ENCODE measurements at places on chromosomes 7 and 10.

DNA sequence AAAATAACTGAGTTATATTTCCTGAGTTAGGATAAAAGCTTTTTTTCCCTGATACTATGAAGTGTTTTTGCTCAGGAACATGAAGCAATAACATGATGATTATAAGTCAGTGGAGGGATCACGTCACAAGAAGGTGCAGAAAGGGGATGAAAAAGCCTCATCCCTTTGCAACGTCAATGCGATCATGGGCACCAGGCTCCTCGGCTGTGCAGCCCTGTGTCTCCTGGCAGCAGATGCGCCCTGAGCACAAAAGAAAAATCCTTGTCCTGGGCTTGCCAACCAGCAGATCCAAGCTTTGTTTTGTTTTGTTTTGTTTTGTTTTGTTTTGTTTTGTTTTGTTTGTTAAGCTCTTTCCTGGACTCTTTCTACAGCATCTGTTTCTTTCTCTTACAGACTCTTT, 103.5 kb upstream of the PRSS1 start:
- no peak for DNase-seq

GRCh38 chr10:75492173-75492925, 60.9 kb downstream of the LRMDA start:
- DNase-seq = no peak

DNA sequence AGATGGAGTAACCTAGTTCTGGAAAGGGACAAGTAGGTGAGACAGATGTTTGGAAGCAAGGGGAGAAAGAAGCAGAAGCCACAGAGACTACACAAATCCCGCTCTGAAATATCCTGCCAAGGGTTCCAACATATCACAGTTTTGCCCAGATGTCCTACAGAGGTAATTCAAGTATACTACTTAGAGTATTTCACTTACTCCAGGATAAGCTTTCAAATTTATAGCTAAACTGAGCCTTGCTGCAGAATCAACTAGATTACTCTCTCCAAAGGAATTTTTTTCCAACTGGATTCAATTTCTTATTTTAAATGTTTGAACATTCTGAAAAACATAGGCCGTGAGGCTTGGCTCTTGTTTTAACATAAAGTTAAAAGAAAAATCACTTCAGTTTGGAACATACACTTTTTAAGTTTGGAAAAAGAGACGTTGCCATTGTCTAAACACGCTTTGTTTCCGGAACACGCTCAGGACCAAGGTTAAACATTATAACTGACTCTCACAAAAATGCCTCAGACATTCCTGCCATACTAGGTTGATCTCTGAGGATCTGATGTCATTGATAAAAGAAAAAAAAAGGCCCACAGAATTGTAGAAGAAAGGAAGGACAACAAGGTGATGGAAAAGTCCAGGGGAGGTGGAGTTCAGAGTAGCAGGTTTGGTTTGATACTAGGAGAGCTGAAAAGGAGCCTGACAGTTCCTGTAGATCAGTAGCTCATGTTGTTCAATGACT, 74.8 kb downstream of the FAM185A start:
- no peak for DNase-seq

DNA sequence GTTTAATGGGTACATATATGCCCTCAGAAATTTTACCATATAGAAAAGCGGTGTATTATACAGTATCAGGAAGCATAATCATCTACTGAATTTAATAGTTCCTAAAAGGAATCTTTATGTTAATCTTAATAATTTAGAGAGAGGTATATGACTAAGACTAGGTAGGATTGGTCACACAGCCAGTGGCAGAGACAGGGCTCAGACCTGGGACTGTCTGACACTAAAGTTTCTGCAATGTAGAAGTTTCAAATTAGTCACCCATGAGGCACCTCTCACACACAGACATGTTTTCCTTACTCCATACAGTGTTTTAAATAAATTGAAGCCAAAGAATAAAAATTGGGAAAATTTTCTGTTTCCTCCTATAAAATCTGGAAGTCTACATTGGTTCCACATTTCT, 72.8 kb upstream of the ADRA2A start:
- no peak for DNase-seq

- DNase-seq = no peak
These were observed 253.1 kb downstream of the GRID1 start for GRCh38 chr10:86113501-86113900.

DNA sequence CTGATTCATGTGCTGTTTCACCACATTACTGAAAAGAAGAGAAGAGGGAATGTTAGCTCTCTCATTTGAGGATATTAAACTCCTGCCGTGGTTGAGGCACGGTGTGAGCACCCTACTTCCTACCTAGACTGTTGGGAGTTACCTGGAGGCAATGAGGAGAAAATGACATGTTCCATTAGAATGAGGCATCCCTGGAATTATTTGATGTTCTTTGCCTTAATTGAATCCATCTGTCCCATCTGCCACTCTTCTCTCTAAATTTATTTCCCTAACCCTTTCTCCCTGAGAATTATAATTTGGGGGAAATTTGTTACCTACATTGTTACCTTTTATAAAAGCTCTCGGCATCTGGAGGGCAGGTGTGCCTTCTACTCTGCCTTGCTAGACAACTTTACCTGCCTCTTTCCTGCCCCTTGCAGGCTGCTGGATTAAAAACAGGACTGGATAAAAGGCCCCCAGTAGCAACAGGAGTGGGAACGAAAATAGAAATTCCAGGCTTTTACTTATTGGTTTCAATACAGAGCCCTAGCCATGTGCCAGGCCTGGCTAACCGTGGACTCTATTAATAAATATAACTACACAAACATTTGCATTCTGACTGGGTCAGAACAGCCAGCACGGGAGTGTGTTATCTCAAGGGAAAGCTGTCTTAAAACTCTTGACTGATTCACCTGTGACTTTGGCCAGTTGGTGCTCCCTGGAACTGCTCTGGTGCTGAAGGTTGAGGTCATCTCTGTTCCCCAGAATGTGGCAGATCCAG, 4.4 kb upstream of the ATXN7L1 start:
- DNase-seq = no peak

- peak; percentile 33 for DNase-seq
These were observed 190.9 kb downstream of the REEP3 start for GRCh38 chr10:63711867-63712716.

DNA sequence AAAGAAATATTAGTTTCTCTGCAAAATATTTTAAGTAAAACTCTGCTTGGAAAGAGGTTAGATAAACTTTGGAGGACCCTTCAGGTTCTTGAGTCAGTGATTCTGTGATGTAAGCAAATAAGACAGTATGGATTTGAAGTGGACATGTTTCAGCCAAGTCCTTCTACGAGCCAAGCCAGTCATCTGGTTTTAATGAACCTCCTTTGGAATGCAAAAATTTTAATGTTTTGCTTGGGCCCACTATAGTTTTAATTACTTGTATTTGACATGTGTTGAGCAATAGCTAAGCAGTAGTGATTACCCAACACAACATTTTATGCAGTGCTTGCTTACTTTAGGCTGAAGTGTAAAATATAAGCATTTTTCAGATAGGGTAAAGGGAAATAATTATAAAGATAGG, 296.3 kb upstream of the SEMA3D start:
- DNase-seq = no peak

DNA sequence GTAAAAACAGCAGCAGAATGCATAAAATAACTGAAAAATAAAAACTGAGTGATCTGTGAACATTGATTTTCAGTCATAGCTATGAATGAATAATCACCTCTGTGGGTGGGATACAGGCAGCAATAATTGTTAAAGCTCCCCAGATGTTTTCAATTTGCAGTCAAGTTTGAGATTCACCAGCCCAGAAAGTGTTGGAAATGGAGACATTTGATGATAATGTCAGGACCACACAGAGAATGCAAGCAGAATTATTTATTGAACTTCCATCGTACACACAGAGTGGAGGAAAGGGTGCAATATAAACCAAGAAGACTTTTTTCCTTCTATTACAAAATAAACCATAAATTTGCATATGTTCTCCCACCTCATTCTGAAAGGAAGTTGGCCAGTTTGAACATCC, 601.7 kb downstream of the ANKRD7 start:
- no peak for DNase-seq

DNA sequence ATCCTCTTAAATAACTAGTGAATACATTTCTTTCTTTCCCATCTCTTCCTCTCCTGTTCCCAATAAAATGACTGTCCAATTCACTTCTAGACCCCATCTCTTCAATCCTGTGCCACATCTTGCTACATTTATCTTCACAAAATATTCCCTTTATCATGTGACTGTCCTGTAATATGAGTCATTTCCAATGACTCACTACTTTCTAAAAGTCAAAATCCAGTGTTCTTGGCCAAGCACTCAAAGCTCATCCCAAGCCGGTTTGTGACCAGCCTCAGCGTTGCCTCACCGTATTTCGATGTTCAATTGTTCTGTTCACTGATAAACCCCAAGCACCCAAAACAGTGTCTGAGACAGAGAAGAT, 104.7 kb downstream of the PARD3 start:
- no peak for DNase-seq

DNA sequence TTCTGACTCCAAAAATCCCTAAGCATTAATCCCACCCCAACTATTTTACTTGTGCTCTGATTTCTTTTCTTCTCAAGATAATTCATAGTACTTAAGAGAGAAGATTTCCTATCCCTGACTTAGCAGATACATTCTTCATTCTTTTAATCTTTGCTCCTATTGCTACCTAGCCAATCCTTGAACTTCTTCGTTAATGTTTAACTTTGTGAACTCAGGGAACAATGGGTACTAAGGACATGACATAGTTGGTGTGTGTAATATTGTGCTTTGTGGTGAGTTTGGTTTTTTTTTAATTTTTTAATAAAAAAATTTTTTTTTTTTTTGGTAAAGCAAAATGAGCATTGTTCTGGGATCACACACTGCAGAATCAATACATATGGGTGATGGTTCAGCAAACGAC, 166.2 kb downstream of the CHCHD3 start:
- no peak for DNase-seq

DNA sequence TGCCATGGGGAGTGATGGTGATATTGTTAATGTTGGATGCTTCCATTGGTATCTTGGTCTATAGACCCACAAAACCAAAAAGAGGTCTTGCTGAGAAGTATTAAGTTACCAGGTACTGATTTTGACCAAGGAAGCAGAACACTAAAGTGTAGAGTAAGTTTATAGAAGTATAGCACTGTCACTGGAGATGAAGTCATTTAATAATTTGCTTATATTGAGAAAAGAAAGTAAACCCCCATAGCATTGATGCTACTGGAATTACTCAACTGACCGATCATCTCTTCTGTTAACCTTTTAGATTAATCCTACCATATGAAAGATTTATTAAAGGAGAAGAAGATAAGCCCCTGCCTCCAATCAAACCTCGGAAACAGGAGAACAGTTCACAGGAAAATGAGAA, 183.2 kb downstream of the RTKN2 start:
- DNase-seq = no peak

- no peak for DNase-seq
These were observed 81.5 kb downstream of the CDH23 start for GRCh38 chr10:71478173-71478572.

GRCh38 chr10:114624951-114625780, 32.9 kb downstream of the ABLIM1 start:
- DNase-seq = no peak

- peak; percentile 2 for DNase-seq
These were observed 1098.5 kb upstream of the LRRTM3 start for GRCh38 chr10:65827359-65827758.

DNA sequence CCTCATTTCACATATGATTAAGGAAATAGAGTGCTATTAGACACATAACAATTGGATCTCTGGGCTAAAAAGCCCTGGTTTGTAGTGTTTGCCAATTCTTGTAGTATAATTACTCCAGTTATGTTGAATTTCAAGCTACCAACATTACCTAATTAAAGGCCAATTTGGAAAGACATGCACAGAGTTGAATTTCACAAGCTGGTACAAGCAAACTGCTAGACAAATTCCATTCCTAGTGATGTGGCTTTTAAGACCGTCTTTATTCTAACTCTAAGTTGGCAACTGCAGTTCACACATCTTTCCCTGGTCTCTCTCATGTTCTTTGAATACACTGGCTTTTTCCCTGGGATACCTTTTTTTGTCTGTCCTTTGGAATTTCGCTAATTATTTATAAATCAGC, 384.1 kb upstream of the CNTNAP2 start:
- no peak for DNase-seq

- peak; percentile 72 for DNase-seq
These were observed 85.4 kb upstream of the PDGFA start for GRCh38 chr7:604884-605531.

- no peak for DNase-seq
These were observed 31.5 kb downstream of the PHF14 start for GRCh38 chr7:11005202-11005601.

DNA sequence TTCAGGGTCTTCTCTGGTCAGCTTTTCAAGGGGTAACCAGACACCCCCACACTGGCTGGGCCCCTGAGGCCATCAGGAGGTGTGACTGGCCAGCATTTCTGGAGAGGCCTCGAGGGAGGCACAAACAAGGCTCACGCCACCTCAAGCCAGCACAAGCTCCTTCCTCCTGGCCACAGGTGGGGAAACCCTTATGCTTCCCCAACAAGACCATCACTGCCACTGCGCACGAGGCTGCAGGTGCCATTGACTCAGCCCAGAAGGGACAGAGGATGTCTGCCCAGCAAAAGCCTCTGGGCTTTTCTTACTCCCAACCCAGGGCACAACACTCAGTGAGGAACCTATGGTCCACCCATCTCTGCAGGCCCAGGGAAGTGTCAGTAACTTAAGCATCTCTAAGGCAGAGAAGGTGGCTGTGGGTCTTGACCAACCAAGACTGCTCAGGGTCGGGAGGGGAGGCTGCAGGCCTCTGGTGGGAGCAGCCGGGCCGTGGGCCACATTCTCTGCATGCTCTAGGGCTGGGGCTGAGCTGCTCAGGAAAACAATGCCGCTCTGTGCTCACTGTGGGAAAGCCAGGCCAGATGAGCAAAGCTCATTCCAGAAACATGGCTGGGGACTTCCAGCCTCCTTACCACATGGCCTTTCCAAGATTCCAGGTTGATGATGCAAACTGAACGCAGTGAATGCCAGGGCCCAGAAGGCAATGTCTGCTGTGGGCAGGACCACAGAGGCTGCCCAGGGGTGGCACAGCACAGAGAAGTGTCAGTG, 24.2 kb upstream of the RASSF4 start:
- DNase-seq = peak; percentile 79

DNA sequence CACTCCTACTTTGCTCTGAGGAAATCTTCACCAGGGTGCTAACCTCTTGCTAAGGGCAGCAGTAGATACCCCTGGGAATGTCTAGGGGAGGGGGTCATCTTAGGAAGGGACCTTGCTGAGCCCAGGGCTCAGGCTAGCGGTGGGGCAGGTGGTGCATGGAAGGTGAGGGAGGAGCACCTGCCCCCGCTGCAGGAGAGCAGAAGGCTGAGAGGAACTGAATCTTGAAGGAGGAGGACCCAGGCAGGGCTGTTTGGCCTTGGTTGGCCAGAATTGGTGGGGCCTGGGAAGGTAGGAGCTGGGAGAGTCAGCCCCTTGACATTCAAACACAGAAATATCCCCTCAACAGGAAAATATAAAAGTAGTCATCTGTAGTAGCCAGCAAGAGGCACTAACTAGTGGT, 7.0 kb downstream of the CALHM3 start:
- no peak for DNase-seq

DNA sequence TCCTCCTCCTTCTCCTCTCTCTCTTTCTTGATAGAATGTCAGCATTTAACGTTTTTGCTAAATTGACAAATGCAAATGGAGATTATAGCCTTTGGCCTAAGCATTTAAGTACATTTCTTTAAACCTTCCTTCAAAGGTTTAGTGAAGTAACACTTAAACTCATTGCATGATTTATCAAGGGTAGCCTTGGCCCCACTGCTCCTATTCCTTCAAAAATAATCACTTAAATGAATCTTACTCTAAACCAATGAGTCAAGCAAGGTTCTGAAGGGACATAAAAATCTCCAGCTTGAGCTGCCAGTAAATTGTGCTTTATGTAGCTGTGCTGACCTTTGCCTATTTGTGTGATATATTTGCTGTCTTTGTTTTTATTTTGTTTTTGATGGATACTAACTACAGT, 358.5 kb upstream of the AKR1E2 start:
- DNase-seq = no peak

- DNase-seq = no peak
These were observed 20.2 kb downstream of the DPYSL4 start for GRCh38 chr10:132206806-132207535.
